Suprapubic skin (tissue), 4 donors: ENCODE measurements at places on chromosomes 12 and 14.

DNA sequence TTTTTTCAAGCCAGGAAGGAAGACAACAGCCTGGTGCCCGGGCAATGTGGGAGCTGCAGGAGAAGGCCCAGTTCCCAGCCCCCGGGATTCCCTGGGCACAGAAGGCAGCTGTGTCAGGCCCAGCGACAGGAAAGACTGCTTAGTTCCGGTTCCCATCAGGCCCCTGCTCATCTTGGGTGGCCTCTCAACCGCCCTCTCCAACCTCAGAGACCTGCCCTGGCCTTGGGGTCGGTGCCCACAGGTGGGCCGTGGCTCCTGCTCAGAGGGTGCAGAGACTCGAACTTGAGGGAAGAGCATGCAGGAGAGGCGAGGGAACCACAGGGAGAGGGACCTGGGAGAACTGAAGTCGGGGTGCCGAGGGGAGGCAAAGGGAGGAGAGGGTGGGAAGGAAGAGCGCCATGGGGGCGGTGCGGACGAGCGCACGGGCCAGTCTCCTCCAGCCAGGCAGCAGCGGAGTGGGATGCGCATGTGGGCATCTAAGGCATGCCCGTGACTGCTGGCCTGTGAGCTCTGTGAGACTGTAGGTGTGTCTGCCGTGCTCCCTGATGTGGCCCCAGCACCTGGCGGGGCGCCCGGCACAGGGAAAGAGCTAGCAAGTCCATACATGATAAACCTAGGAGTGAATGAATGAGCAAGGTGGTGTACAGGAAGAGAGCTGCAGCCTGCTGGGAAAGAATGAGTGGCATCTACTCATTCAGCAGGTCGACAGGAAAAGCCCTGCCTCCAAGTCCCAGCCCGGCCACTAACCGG is 42.7 kb downstream of the SSH1 start:
- DNase-seq: no peak

- DNase-seq: no peak
Observed at GRCh38 chr12:103929784-103930033, 501 bp upstream of the HSP90B1 start.

DNA sequence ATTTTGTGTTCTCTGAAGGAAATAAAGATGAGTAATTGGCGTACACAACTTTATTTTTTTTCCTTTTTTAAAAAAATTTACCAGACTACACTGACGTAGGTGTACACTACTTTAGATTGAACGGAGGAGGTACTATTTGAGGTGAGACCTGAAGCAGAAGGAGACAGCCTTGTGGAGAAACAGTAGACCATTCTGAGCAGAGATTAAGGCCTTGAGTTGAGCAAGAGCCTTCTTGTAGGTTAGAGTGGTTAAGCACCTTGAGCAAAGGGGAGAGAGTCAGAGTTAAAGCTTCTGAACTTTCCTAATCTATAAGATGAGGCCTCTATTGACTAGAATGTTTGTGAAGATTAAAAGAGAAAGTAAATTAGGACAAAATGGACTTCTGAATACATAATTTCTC is 2.5 kb downstream of the LEMD3 start:
- no peak for DNase-seq

GRCh38 chr12:27906127-27906500 is 66.4 kb downstream of the PTHLH start:
- no peak for DNase-seq

- DNase-seq: no peak
Observed at GRCh38 chr14:87149583-87150354, 843.2 kb downstream of the GALC start.

DNA sequence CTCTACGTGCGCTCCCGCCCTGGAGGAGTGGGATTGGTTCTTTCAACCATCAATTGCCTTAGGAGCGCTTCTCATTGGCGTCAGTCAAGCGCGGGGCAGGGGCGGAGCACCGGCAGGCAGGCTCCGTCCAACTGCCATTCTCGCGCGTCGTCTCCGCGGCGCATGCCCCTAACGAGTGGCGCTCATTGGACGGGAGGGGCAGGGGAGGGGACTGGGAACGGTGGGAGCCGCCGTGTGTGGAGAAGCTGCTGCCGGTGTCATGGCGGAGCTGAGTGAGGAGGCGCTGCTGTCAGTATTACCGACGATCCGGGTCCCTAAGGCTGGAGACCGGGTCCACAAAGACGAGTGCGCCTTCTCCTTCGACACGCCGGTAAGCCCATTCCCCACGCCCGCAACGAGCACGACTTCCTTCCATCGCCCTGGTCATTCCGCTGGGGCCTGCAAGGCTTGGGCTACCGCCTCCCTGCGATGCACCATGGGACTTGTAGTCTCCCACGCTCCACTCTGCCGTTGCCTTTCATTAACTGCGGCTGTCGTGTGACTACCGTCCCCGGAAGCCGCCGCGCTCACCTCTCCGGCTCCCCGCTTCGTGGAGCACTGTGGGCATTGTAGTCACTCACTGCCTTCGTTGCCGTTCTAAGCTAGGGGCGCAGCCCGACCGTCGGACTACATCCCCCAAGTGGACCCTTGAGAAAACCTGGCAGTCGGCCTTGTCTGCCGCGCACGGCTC is at the start of gene USP5:
Gene USP5, plus strand, starts transcription at position 230 of the 730 bp plus-strand sequence. Its CDS starts 30 bp downstream, at position 260.
- DNase-seq: peak; percentile 99

DNA sequence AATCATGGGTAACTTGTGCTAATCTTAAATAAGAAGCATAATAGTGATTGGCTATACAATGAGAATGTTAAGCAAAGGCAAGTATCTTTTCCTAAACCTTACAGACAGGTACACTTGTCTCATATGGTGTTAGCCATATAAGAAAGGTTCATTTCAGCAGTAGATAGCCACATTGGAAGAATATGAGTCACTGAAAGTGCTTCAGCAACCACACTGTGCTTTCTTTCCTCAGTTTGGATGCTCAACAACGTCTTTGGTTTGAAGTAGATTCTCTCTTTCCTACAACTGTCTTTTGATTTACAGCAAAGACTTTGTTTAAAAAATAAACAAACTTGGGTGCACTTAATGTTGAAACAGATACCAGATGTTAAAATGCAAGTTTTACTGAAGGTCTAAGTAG is 8.9 kb downstream of the DDHD1 start:
- DNase-seq: no peak

GRCh38 chr14:92316176-92316575 is 6.8 kb upstream of the SLC24A4 start:
- no peak for DNase-seq
